T-helper 1 cell treated with Interleukin-12 subunit alpha and Interleukin-12 subunit beta and Interleukin-4 antibody, amounts not matched to agents 30 ng/mL and 1 ng/mL, for 36 hours (primary cell): ENCODE measurements at places on chromosomes 6 and 20. TPM values are rescaled to one million over a fixed set of nuclear protein-coding genes. Genes with fewer than 3 reads are reported as not detected.

The ECI2 gene
- total RNA-seq: 17.4 and 18.9 TPM in 2 replicates

The SLC12A5 gene
- 0.49 and 0.88 TPM in 2 replicates for total RNA-seq

The EDN3 gene
- total RNA-seq: not detected in 2 replicates

The BACH2 gene
- total RNA-seq: 21.5 and 25.5 TPM in 2 replicates

The GNMT gene
- total RNA-seq: 0.71 and 1.3 TPM in 2 replicates

The REM1 gene
- total RNA-seq: not detected in 2 replicates

The POM121L2 gene
- not detected in 2 replicates for total RNA-seq

The WFDC9 gene
- not detected in 2 replicates for total RNA-seq

The CUTA gene
- total RNA-seq: 134 and 135 TPM in 2 replicates

The SAPCD1 gene
- total RNA-seq: 12.2 and 12.8 TPM in 2 replicates

The SLC26A8 gene
- total RNA-seq: not detected in 2 replicates

The SCAND1 gene
- 41.0 and 43.3 TPM in 2 replicates for total RNA-seq

The RAMACL gene
- total RNA-seq: 0.22 and 0.39 TPM in 2 replicates

The ZBTB2 gene
- 28.0 and 28.2 TPM in 2 replicates for total RNA-seq

The CGA gene
- total RNA-seq: not detected in 2 replicates

The GRM1 gene
- total RNA-seq: not detected in 2 replicates

The DEF6 gene
- total RNA-seq: 220 and 225 TPM in 2 replicates

The CCN6 gene
- not detected in 2 replicates for total RNA-seq

The EXOC2 gene
- 39.6 and 40.8 TPM in 2 replicates for total RNA-seq

The RIPPLY2 gene
- total RNA-seq: not detected in 2 replicates

The ULBP1 gene
- total RNA-seq: 2.0 and 2.2 TPM in 2 replicates

The DEFB113 gene
- not detected in 2 replicates for total RNA-seq

The THBS2 gene
- total RNA-seq: not detected in 2 replicates

The DEFB132 gene
- not detected in 2 replicates for total RNA-seq

The CFAP206 gene
- total RNA-seq: not detected in 2 replicates

The ZC3H12D gene
- 43.7 and 44.7 TPM in 2 replicates for total RNA-seq

The RNF39 gene
- not detected in 2 replicates for total RNA-seq

The NKAIN4 gene
- not detected in 2 replicates for total RNA-seq

The CCM2L gene
- not detected in 2 replicates for total RNA-seq
